Activated CD8-positive, alpha-beta memory T cell treated with anti-CD3 and anti-CD28 coated beads for 4 hours (primary cell): ENCODE measurements at places on chromosomes 1 and 21.

DNA sequence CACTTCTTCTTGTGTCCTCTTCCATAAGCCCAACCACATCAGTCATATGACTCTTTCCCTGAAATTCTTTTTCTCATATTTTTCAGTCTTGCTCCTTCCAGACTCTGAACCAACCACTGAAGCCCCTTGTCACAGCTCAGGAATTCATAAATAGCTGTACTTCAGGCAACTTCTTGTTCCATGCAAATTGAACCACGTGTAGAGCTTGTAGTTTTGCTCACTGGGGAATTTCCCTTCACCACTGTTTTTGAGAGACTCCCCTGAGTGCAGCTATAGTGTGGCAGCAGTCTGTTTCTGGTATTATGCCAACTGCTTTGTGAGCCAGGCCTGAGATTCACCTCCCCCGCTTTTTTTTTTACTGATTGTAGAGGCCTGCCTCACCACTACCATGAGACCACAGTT, 150.3 kb upstream of the SPAG17 start:
- no peak for DNase-seq

- DNase-seq: no peak
Observed at GRCh38 chr1:221643404-221644144, 98.3 kb downstream of the DUSP10 start.

DNA sequence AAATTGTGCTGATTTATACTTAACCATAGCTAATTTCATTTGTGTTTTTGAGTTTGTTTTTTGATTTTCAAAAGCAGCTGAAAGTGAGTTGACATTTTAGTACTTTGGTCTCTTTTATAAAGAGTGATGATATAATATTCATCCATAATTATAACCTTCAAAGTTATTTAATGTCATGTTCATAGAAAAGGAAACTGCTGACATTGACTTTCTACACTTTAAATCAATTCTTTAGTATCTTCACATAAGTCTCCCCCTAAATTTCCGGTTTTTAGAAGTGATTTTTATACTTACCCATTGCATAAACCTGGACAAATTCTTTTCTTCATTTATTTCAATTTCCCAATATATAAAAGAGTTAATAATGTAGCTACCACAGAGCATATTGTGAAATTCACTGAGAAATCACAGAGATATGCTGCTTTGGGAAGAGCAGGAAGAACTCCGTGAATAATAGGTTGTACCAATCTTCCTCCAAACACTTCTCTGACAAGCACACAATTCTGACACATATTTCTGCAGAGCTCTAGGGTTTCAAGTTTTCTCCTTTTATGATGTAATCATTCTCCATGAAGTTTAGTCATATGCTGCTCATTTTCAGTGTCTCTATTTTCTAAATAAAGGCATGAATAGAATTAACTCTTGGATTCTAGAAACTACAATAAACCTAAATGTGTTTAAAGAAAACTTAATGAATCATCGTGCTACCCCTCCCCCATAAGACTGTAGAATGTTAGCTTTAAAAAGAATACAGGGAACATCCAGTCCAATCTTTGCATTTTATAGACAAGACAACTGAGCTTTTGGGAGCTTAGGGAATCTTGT, 25.6 kb upstream of the CDC42BPA start:
- no peak for DNase-seq

- DNase-seq: no peak
Observed at GRCh38 chr21:15272591-15272990, 207.8 kb upstream of the NRIP1 start.

- DNase-seq: no peak
Observed at GRCh38 chr21:38358666-38359065, 101.9 kb downstream of the KCNJ15 start.

- no peak for DNase-seq
Observed at GRCh38 chr21:14522736-14523135, 23.4 kb downstream of the SAMSN1 start.

- no peak for DNase-seq
Observed at GRCh38 chr1:92343061-92343460, 44.2 kb downstream of the RPAP2 start.

DNA sequence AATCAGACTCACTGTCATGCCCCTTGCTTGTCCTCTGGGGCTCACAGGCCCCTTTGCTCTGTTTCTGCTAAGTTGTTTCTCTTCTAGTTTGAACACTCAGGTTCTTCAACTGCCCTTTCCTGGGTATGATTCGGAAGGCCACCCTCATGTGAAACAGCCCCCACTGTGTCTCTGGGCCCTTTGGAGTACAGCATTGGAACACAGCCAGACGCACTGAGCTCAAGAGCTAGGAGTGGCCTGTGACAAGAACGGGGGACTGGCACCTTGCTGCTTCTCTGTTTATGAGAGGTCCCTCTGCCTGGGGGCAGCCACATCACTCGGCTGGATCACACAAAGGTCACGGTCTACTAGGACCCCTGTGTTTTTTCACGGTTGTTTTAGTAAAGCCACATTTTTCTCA, 114.4 kb upstream of the ZC3H12A start:
- no peak for DNase-seq

- no peak for DNase-seq
Observed at GRCh38 chr1:92929461-92929860, 31.8 kb downstream of the DIPK1A start.

DNA sequence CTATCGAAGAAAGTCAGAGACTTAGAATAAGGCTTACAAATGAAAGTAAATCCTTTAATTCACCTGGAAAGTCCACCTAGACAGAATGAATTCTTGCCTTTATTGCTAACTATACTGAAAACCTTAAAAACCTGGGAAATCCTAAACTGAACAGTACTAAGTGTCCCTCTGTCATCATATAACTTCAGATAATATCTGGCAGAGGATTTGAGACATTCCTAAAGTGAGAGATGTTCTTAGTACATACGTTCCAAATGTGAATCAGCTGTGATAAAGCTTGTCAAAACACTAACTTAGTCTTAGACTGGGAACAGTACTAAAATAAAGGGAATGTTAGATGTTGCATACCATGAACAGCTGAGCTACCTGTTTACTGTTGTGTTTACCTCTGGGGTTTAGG, 121.7 kb downstream of the TNFSF18 start:
- DNase-seq: no peak

GRCh38 chr1:173580071-173580470, 22.8 kb downstream of the SLC9C2 start:
- no peak for DNase-seq

GRCh38 chr1:156419854-156420204, 50.8 kb downstream of the RHBG start:
- DNase-seq: peak; percentile 26

DNA sequence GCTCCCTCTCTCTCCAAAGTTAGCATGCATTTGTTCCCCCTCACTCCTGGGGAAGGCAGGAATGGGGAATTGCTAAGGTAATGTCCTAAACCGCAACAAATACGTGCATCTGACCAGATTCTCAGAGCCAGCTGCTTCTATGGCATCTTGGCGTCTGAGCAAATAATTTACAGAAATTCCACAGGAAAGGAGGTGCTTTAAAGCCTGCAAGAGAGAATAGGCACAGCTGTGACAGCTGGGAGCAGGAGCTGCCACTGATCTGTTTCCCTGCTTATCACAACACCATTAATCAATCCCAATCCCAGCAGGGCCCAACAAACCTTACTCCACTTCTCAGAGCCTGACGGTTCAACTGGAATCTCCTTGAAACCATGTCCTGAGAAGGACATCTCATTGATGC, 83.5 kb upstream of the ZNF281 start:
- no peak for DNase-seq
